ENCODE measurements at places on chromosomes 7 and 10.

DNA sequence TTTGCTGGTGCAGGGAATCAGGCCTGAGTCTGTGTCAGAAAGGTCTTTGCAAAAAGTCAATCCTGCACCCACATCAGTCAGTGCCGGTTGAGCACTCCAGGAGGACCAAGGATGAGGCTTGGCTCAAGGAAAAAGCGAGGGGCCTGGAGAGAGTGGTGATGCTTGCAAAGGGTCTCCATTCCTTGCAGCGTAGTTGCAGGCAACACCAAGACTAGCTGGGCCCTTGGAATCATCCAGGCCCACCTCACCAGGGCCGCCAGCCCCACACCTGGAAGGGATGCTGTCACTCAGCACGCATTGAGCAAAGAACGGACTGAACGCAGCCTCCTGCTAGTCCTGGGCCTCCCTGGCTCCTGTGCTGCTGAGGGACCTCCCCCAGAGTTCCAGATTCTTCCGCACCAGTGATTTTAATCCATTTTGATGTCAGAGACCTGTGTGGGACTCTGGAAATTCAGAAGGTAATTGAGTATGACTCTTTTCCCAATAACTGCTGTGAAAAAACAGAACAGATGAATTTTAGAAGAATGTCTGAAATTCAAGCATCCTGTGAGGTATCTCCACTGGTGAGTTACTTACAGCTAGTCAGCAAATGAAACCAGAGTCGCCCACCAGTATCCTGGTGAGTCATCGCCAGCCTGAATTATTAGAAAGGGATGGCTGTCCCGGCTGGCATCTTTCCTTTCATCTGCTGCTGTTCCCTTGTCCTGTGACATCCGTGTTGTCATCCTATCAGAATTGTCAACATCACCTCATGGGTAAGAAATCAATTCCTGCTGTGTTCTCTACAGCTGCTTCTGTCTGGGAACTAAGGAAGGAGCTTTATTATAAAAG is 150.8 kb upstream of the NPS start:
- peak; percentile 67 for DNase-seq

GRCh38 chr10:114024876-114025610 is 18.6 kb upstream of the ADRB1 start:
- DNase-seq, result peak; percentile 17

DNA sequence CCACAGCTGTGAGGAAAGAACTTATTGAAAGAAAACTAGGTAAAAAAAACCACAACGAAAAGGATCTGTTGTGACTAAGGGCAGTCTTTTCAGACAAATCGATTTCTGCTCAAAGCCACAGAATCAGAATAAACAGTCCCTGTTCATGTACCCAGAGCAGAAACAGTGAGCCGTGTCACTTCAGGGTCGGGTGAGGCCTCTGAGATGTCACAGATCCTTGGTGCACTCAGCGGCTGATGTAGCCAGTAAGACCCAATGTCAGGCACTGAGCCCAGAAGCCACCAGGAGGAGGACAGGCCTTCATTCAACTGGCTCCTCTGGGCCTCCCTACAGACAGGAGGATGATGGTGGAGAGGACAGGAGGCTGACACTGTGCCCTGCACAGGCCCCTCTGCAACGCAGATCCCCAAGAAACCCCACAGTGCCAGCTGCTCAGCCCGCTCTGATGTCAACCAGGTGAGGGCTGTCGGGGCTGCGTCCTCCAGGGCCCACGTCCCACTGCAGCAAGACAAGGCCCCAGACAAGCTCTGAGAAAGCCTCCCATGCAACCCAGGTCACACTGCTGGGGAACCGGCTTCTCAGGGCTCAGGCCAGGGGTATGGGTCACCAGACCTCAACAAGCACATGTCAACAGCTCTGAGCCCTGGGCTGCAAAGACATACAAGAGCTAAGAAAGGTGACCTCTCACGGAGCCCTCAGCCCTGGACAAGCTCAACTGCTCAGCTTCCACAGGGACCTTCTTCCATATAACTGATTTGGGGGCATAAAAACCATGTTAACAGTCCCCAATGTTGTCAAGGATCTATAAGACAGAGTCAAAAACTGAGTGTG is 190.6 kb downstream of the PARD3 start:
- DNase-seq, result no peak

DNA sequence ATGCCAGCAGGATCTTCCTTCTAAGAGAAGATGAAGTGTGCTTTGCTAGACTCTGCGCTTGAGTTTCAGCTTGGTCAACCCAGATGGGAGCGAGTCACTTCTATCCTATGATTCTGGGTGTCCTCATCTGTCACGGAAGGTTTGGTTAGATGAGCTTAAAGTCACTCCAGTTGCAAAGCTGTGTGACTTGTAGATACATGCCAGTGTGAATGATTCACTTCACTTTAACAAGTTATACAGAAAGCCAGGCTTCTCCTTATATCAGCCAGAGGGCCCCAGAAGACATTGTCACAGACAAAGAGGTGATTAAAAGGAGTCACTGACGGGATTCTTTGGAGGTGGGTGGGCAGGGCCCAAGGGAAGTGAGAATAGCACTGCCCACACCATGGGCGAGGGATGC is 122.6 kb upstream of the PFKP start:
- DNase-seq, result no peak

DNA sequence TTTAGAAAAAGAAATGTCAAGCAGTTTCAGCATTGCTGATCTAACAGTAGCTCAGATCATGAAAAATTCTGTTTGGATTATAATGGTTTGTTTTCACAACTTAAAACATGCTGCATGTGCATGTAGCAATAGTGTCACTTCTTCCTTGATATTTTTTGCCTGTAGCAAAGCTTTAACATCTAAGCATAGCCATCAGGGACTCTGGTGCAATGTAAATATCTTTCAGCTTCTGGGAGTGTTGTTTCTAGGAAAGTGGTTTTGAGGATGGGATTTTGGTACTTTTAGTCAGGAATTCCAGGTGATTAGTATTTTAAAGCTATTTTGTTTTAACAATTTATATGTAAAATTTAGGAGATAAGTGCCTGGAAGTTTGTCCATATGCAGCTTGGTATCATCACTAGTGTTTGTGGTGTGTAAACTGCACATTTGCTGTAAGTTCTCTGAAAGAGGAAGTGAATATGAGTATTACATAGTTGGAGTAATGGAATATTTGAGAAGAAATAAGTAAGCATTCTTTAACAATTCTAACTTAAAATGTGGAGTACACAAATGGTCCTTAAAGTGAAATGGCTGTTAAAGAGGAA is 1.9 kb downstream of the RSBN1L start:
- DNase-seq, result no peak

GRCh38 chr7:8290645-8291308 is 28.8 kb upstream of the ICA1 start:
- no peak for DNase-seq

DNA sequence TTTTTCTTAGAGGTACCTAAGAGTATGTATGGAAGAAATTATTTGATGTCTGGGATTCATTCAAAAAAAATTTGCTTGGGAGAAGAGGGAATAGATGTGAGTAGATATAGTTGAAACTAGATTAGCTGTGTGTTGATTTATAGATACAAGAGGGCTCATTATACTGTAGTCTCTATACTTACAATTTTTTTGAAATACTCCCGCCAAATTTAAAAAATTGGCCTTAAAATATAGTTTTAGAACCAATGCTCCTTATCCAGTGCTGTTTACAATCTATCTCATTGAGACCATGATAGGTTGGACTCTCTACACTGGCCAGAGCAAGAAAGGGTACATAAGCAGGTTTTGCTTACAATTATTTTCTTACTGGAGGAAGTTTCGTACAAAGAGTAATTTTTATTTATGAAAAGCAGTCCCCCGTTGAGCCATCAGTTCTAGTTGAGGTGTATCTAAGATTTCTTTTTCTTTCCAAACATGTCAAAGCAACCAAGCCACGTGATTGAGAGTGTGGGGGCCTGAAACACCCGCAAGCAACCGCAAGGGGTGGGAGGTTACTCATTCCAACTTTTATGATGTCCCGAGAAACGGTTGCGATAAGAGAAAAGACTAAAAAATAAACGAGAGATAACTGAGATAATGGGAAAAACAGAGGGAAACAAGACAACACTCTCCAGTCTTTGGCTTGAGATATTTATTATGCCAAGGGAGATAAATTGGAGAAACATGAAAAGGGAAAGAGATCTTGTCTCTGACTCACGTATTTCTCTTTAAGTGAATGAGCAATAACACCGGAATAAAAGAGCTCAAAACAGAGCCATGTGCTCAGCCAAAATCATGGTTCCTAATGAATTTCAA is 729.2 kb downstream of the LRMDA start:
- no peak for DNase-seq

DNA sequence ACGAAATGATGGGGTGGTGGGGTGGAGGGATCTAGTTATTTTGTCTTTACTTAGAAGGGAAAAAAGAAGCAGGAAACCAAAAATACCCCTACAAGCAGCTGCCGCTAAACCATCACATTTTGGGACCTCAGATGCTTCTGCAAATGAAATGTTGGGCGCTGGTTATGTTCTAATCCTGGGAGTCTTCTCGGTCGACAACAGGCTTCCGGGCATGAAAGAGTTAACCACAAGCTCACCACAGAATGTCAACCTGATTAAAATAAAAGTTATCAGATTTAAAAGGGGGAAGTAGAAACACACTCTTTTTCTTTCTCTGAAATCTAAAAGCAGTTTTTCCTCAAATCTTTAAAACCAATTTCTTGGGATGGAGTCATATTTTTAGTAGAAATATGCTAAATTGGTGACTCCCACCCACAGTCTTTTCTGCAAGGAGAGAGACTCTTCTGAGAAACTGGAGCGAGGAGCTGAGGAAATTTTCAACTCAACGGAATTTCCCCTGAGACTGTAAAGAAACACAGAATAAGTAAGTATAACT is 16.8 kb downstream of the IL2RA start:
- no peak for DNase-seq

- DNase-seq, result peak; percentile 81
Measured at GRCh38 chr7:46909601-46910051, 672.3 kb downstream of the TNS3 start.

DNA sequence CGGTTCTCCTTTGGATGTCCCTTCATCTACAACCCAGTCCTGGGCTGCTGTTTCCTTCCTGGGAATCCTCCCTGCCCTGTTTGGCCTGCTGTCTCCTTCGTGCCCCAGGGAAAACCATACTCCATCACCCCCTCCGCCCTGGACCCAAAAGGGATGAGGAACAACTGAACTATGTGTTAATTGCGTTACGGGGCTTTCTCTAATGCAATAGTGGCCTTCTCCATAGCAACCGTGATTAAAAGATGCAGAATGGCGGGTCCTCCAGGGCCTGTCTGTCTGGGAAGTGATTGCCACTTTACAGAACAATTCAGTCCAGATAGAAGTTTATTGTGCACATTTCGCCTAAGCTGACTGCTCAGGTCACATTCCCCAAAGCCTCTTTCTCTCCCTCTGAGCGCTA is 112.0 kb upstream of the FGFR2 start:
- no peak for DNase-seq

DNA sequence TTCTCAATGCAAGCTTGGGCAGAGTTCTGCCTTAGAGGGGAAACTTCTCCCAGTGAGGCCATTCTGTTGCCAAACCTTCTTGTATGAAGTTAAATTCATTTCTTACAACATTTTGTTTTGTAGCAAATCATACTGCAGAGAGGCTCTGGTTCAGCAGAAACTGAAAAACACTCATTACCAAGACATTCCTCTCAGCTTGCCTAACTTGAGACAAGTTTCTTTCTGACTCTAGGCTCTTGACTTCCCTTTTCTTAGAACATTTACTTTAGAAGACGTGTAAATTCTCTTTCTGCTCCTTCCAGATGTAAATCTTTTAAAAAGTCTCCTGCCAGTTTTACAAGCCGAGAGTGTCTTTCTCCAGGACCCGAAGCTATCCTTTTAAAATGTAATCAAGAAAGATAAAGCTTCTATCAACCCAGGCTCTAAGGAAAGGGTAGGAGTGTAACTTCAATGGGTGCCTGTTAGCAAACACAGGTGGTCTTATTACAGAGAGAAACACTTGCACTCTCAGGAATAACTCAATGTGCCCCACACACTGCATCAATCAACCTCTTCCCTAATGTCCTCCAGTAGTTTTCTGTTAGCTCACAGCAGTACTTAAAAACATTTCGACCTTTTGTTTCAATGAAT is 80.5 kb upstream of the TAS2R16 start:
- no peak for DNase-seq

DNA sequence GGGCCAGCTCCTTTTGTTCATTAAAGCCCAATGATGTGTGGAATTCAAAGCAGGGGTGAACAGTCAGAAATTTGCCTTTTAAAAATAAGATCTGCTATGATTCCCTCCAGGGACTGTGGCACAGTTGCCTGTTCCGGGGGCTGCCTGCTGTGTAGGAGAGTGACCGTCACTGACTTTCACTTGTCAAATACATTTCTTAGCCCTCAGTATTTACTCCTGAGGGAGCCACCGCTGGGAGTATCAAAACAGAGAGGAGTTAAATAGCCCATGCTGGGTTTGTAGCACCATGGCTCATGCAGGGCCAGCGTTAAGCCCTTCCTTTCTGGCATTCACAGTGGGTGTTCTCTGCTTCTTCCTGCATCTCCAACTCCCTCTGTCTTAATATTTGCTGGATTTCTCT is 897.8 kb downstream of the SORCS3 start:
- DNase-seq, result no peak

- DNase-seq, result no peak
Measured at GRCh38 chr7:47456210-47456955, 125.5 kb downstream of the TNS3 start.

DNA sequence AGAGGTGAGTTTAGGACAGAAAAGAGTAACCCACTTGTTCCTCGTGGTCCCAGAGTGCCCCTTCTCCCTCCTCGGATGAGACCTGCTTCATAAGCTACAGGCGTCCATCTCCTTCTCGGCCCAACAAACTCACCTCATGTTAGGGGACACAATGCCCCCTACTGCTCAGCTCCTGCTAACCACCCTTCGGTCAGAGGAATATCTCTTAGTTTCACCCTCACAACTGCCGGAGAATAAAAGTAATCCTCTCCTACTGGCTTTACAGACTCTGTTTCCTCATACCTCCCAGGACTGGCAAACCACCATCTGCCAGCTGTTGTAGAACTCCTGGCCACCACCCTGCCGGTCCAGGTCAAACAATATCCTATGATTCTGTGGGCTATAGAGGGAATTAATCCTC is 3.2 kb downstream of the AKR1B15 start:
- DNase-seq, result no peak

GRCh38 chr10:61366365-61366764 is 86.8 kb downstream of the TMEM26 start:
- no peak for DNase-seq

DNA sequence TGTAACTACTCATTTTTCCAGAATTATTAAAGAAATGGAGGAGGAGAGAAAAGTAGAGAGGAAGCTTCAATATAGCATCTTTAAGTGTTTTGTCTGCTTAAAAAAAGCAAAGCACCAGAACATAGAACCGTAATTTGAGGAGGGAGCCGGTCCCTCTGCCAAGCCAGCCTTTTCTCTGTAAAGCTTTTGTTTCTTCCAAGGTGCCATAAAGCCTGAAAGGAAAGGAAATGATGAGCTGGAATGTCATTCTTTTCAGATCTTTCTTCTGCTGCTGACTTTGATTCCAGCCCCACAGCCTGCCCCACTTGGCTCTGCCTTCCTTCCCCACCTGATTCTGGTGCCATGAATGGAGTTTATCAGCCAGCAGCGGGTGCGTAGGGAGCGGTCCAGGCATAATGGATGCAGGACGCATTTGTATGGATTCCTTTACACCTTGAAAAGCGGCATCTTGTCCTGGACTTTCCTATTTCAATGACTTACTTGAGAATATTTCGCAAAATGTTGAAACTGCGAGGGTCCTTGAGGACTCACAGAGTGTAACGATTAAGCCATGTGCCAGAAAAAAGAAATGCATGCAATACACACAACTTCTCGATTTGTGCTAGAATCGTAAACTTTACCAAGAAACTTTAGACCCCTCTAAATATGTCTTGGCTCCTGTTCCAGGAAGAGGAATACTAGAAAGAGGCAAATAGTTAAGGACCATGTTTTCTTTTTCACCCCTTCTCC is 569.5 kb upstream of the MGMT start:
- no peak for DNase-seq

- DNase-seq, result peak; percentile 72
Measured at GRCh38 chr7:116426428-116427156, 72.9 kb upstream of the CAV2 start.
